ENCODE measurements at places on chromosomes 12 and 14.
A peak's percentile ranks its signal among the peaks of the same experiment; 100 is the strongest.

GRCh38 chr12:5059358-5059757 lies 15.7 kb downstream of the KCNA5 start:
- no peak for DNase-seq

DNA sequence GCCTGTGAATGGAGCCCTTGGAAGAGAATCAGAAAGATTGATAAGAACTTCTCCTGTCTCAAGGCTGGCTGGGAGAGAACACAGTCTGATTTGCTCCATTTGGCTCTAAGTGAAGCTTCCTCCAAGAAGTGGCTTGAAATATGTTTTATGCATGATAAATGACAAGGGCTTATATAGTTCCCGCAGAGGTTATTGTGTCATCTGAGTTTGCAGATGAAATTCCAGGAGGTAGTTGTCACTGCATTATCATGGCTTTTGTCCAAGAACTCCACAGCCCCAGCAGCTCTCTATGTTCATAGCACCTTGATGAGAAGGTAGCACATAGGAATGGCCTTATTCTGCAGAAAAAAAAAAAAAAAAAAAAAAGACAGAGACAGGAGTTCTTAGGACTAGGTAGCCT lies 108.5 kb downstream of the DACT1 start:
- no peak for DNase-seq

- DNase-seq = no peak
These were observed 40.8 kb upstream of the RIC8B start for GRCh38 chr12:106733660-106734059.

- DNase-seq = no peak
These were observed 134.0 kb downstream of the PRKCH start for GRCh38 chr14:61455351-61455750.

DNA sequence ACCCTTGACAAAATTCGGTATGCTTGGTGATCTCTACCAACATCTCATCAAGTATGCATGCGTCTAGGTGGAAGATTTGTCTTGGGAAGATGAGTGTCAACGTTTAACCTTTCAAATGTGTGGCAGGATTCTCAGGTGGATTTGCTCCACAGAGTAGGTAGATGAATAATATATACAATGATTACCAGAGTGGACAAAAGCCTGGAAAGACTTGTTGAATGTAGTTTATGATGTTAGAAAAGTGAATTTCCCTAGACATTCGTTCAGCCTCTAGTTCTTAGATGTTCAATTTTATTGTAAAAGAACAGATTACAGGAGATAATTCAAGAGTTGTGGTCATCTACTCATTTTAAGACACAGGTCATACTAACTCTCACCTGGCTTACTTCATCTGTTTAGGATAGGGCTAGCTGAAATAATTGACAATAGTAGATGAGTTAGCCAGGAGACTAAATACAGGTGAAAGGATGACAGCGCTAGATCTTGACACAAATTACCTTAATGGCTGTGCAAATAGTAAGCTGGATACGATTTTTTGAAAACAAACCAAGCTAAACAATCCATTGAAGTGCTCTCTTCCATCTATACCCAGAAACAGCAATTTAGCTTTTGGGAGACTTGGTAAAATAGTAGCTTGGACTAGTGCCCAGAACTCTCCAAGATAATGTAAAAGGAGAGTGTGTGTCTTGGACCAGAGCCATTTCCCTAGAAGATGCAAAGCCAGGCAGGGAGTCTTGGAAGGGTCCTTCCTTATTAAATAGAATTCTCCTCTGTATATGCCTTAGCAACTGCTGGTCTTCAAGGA lies 168.0 kb downstream of the DACT1 start:
- DNase-seq = no peak

DNA sequence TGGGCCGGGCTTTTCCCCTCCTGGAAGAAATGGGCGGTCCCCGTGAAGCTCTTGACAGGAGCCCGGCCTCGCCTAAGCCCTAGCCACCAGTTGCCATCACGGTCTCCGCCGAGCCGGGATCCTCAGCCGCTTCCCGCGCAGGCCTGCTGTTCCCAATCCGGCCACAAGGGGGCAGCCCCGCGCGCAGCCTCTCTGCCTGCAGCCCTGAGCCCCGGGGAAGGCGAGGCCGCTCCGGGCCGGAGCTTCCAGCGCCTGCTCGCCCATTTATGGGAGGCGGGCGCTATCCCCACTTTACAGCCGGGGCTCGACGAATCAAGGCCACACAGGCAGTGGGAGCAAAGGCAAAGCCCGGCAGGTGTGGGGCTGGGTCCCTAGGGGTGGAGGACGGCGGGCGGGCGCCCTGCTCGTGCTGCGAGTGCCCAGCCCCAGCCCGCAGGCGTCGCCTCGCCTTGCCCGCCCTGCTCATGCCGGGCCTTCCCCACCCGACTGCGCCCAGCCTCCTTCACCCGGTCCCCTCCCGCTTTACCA lies 61.5 kb downstream of the LGMN start:
- peak; percentile 67 for DNase-seq

DNA sequence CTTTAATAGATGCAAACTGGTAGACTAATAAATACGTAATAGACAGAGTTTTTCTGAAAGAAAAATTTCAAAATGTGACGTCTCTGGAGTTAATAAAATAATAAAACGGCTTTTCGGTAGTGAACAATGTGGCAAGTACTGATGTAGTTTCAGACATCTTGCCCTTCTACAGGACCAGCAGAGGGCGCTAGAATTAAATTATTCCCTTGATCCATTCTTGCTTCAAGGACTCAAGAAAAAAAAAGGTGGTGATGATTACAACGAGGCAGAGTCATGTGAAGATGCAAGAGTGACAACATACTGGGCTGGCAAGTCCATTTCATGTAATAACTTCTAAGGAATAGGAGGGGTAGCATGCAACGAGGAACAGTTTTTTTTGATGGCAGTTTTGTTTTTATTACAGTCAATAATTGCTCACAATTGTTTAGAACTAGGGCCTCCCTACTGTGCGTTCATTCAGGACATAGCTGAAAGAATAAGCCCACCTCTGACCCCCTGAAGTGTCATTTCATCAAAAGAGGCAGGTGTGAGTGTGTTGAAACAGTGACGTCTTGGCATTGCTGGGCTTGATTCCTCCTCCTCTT lies 101.0 kb upstream of the GZMB start:
- peak; percentile 47 for DNase-seq

- no peak for DNase-seq
These were observed 290.7 kb upstream of the TMPO start for GRCh38 chr12:98224584-98225221.

DNA sequence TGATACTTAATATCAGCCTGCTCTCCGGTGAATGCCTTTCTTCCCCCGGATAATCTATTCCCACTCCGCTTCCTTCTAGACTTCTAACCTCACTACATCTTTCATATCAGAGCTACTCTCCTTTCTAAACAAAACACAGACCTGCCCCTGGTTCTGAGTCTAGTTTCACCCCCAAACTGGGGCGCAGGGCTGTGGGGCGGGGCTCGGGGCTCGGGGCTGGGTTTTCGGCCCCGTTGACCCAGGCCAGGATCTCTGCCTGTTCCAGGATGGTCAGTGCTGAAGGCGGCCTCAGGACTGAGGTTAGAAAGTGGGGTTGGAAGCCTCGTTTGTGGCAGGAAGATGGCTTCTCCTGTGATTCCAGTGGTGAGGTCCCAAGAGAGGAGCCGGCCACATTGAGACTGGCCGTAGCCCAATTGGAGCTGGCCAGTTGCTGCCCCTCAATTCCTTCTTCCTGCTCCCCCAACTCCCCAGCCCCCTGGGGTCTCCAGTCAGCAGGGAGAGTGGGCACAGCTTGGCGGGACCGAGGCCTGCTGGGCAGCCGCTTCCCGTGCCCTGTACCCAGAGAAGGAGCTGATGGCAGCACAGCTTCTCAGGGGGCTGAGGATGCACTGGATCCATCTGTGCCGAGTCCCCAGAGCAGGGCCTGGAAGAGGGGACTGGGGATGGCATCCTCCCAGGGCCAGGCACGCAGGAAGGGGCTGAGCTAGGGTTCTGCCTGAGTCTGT lies 52.9 kb downstream of the LRCOL1 start:
- DNase-seq = no peak

DNA sequence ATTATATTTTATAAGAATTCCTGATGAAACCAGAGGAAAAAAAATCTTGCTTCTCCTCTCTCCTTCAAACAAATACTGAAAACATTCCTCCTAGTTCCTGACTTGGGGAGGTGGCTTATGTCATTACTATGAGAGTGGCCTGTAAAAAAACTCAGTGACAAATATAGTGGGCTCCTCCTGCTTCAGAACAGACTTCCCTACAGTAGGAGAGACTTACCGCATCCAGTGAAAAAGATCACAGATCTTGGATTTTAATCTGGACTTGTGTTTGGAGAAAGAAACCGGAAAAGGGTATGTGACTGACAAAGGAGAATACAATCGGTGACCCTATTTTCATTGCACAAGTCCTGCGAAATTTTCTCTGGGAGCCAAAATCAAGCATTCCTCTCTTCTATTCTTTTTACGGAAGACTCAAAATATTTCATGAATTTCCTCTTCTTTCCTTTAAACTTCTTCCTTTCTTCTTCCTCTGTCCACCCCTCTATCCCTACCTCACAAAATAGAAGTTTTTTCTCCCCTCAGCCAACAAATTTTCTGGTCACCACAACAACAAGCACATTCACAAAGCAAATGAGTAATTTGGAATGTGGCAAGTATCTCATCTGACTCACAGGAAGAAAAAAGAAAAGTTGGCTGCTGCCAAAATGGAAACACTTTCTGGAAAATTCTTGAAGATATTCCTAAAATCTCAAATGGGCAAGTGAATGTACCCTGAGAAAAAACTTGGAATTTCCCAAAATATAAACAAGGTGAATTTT lies 185.1 kb upstream of the CDKN3 start:
- no peak for DNase-seq

DNA sequence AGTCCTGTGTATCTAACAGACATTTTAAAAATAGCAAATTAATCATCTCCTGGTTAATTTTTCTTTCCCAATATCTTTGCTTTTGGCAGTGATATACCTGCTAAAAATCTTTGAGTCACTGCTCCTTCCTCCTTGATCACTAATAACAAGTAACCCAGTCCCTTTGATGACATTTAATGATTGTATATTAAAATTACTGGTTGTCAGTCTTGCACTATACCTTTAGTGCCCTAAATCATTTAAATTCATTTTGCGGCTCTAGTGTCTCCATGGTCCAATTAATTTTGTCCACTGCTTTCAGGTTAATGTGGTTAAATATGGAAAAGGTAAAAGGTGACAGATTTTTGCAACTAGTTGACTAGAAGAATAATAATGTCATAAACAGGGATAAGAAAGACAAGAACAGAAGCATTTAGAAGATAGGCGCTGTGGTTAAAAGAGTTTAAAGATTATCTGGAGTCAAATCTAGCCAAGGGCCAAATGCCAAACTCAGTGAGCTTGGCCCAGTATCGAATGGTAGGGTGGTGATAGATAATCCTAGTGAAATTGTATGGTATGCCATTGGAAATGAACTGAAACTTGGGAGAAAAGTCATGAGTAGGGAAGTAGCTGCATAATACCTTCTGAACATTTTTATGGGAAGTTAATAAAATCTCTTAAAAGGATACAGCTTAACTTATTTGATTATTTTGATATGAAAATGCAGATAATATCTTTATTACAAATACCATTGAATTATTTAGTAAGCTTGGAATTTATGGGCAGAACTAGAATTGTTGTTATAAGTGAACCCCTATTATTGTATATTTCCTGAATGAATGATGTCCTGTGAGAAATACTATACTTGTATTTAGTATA lies 115.0 kb downstream of the PCNX1 start:
- DNase-seq = no peak
